HCT116 (cell line): ENCODE measurements at places on chromosomes 16 and 17.

GRCh38 chr17:28549236-28550132, 2.9 kb downstream of the UNC119 start:
- no peak for DNase-seq

GRCh38 chr16:87006789-87007745, 310.1 kb downstream of the C16orf95 start:
- DNase-seq: no peak

- no peak for DNase-seq
Observed at GRCh38 chr17:7111784-7112509, 2.7 kb downstream of the ASGR2 start.

- no peak for DNase-seq
Observed at GRCh38 chr16:89581861-89582563, 6.5 kb downstream of the CPNE7 start.

GRCh38 chr17:4409659-4410058, 24.1 kb upstream of the SPNS3 start:
- no peak for DNase-seq

GRCh38 chr16:26816266-26816665, 250.5 kb upstream of the C16orf82 start:
- no peak for DNase-seq

- no peak for DNase-seq
Observed at GRCh38 chr16:30980959-30981358, 4.0 kb upstream of the HSD3B7 start.

- no peak for DNase-seq
Observed at GRCh38 chr16:88453611-88454522, 787 bp downstream of the ZFPM1 start.

DNA sequence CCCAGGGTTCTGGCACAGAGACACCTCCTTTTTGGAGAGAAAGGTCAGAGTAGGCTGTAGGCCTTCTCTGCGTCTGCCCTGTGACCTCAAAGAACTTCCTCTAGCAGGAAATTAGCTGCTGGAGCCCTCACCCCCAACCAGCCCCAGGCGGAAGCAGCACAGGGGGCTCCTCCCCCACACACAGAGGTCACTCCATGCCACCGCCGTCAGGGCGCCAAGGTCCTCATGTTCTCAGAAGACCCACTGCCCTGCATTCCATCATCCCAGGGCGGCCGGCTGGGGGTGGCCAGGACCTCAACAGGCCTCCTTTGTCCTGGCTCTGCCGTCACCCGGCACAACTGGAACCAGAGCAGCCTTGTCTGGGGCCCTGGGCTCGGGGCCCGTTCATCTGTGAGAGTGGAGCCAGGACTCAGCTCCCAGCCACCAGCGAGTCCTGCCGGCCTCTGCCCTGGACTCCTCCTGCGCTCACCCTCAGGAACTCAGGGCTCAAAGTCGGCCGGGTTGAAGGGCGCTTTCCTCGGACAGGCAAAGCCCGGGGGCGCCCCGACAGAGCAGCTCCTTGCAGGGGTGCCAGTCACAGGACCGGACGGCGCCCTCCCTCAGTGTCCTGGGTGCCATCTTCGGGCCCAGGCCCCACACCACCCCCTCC, 1.2 kb downstream of the TMC6 start:
- DNase-seq: no peak

DNA sequence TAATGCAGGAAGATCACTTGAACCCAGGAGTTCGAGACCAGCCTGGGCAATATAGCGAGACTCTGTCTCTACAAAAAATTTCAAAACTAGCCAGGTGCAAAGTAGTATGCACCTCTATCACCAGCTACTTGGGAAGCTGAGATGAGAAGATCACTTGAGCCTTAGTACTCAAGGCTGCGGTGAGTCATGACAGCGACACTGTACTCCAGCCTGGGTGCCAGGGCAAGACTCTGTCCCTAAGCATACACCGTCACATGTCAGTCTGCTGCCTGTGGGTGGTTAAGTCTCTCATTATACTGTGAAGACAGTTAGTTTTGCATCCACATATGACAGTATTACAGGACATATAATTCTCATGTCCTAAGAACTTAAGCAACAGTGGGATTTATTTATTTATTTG, 21.8 kb downstream of the NMRAL1 start:
- no peak for DNase-seq

DNA sequence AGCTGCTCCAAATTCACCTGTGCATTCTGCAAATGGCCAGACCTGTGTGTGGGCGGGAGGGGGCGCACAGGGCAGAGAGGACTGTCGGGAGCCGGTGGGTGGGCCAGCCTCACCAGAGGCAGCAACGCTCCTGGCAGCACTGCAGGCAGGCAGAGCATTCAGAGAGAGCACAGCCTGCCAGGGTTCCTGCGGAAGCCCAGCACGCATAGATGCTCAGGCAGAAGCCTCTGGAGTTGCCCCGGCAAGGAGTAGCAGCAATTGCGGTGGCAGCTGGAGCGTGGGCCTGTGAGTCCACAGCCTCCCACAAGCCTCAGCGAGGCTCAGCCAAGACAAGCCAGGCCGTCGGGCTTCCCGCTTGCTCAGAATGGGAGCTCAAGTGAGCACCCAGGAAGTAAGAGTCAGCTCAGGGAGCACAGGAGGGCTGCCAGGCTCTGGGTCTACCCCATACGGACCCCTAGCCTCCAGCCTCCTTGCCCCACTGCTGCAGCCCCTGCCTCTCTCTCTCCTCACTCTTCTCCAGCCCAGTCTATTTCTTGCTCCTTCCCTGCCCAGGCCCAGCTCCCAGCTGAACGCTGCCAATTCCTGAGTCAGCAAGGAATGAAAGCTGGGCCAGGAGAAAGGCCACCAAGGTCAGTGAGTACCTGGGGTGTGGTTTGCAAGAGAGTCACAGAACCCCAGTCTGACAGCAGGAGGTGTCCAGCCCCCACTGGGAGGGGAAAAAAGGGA, 9.6 kb downstream of the EMC6 start:
- DNase-seq: no peak

GRCh38 chr17:34663714-34664113, 84.3 kb downstream of the TMEM132E start:
- no peak for DNase-seq

GRCh38 chr16:17305694-17306093, 165.1 kb downstream of the XYLT1 start:
- DNase-seq: no peak

GRCh38 chr17:82868715-82869131, 28.9 kb upstream of the ZNF750 start:
- no peak for DNase-seq

- DNase-seq: no peak
Observed at GRCh38 chr16:1713933-1714332, 7.9 kb downstream of the MAPK8IP3 start.

GRCh38 chr16:56923481-56924091, 8.4 kb upstream of the HERPUD1 start:
- no peak for DNase-seq

GRCh38 chr16:74667255-74667700, 601 bp upstream of the RFWD3 start:
- no peak for DNase-seq

- DNase-seq: peak; percentile 10
Observed at GRCh38 chr16:14600164-14600563, 29.9 kb downstream of the PARN start.

DNA sequence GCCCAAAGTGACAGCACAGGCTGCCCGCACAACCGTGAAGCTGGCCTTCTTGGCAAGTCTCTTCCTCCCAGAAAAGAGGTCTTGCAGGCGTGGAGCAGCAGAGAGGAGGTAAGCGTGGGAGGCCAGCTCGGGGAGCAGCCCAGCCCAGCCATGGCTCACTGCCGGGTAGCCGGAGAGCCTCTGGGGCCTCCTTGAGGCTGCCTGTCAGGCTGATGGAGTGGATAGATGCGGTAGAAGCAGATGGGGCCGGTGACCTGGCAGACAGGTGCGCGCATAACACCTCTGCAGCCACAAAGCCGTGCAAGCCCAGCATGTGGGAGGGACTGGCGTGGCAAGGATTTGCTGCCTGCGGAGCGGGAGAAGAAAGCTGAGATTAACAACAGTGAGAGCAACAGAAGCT, 17.1 kb upstream of the DOK4 start:
- DNase-seq: no peak

- DNase-seq: no peak
Observed at GRCh38 chr16:89275837-89276720, 58.6 kb downstream of the ZNF778 start.

DNA sequence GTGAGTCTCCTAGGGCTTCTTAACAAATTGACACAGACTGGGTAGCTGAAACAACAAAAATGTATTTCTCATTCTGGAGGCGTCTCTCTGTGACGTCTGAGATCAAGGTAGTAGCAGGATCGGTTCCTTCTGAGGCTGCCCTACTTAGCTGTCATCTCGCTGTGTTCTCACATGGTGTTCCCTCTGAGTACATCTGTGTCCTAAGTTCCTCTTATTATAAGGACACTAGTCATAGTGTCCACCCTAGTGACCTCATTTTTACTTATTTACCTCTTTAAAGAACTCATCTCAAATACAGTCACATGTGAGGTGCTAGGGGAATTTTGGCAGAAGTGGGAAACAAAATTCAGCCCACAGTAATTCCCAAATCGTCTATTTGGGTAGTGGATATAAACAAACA, 529.1 kb downstream of the NPIPA7 start:
- DNase-seq: no peak

GRCh38 chr17:9071811-9072498, 50.6 kb downstream of the NTN1 start:
- no peak for DNase-seq

- DNase-seq: no peak
Observed at GRCh38 chr17:40023590-40024292, 8.5 kb downstream of the CSF3 start.

DNA sequence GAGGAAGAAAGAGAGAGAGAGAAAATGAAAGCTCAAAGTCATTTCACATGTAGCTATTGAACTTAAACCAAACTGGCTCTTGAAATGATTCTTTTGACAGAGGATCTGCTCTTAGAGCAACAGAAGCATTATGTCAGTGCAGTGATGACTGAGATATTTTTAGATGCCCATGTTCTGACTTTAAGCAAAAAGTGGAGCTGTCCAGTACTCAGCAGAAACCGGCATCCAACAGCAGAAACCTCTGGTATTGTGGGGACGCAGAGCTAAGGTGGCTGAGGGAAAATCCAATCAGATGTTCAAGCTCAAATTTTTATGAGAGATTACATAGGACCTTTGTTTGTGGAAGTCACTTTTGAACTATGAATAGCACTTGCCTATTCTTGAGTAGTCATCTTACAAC, 69.8 kb upstream of the ANKFN1 start:
- no peak for DNase-seq

DNA sequence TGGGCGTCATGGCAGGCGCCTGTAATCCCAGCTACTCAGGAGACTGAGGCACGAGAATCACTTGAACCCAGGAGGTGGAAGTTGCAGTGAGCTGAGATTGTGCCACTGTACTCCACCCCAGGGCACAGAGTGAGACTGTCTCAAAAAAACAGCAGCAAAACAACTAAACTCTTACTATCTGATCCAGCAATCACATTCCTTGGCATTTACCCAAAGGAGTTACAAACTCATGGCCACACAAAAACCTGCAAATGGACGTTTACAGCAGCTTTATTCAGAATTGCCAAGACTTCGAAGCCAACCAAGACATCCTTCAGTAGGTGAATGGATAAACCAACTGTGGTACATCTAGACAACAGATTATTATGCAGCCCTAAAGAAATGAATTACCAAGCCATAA, 4.0 kb downstream of the SIAH1 start:
- no peak for DNase-seq

GRCh38 chr16:14168146-14168545, 97.0 kb downstream of the MRTFB start:
- no peak for DNase-seq

- no peak for DNase-seq
Observed at GRCh38 chr16:75343286-75343685, 90.0 kb downstream of the CFDP1 start.

GRCh38 chr17:56319531-56319930, 166.3 kb downstream of the ANKFN1 start:
- DNase-seq: peak; percentile 55

DNA sequence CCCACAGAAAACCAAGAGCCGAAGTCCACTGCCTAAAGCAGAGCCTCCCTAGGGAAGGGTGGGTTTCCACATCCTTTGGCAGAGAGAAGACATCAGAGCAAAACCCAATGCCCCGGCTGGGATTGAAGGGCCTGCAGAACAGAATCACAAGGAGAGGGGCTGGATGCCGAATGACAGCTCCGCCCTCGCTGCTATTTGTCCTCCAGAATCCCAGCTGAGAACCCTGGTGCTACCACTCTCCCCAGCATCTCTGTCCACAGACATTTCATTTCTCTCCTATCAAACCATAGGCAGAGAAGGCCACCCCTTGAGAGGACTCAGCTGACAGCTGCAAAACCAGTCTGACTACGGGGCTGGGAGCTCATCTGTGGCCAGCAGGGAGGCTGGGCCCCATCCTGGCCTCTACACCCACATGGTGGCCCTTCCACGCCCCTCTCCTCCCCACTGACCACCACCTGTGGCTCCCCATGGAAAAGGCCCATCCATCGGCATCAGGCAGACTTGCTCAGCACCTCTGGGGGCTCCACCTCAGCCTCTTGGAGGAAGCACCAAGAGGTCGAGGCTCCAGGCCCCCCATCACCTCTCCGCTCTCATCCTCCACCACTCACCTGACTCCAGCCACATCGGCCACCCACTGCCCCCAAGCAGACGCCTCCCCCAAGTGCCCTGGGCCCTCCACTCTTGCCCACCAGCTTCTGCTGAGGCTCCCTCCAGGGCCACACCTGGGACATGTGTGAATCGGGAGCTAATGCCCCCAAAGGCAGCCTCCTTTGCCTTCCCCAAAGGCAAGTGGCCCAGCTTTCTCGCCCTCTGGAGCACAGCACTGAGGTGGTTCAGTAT, 288.5 kb downstream of the C16orf95 start:
- no peak for DNase-seq

DNA sequence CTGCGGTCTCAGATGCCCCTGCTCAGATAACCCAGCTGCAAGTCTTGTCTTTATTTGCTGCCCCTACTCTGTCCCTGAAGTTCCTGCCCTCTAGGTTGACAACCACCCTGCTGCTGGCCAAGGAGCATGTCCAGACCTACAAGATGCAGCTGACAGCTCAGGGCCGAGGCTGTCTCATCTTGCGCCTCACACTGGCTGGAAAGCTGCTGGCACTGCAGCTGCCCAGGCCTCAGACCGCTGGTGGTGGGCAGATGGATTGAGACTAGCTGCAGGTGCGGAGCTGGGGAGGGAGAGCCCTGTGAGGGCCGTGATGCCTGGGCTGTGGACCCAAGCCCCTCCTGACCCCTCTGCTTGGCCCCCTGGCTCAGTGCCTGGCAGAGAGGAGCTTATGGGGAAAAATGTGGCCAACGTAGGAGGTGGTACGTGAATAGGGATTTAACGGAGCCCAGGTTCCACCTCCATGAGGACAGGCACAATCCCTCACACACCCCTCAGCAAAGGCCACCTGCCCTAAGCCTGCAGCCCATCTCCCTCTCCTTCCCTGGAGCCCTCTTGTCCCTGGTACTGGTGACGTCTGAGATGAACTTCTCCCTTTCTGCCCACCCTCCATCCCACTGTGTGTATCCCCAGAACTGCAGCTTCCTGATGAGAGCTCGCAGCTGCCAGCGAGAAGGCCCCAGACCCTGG, 8.3 kb upstream of the GALK1 start:
- no peak for DNase-seq

DNA sequence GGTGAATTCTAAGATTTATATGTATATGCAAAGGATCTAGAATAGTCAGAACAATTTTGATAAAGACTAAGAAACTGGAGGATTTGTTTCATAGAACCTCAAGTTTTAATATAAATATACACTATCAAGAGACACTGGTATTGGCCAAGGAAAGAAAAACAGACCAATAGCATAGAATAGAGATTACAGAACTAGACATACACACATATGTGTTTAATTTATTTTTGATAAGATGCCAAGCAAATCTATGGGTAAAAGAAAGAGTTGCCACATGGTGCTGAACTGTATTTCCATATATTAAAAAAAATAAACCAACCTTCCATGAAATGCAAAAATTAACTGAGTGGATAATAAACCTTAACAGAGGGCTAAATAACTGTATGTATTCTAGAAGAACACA, 27.9 kb upstream of the LRRC37A3 start:
- DNase-seq: no peak
